ENCODE measurements at places on chromosomes 1 and 21.

DNA sequence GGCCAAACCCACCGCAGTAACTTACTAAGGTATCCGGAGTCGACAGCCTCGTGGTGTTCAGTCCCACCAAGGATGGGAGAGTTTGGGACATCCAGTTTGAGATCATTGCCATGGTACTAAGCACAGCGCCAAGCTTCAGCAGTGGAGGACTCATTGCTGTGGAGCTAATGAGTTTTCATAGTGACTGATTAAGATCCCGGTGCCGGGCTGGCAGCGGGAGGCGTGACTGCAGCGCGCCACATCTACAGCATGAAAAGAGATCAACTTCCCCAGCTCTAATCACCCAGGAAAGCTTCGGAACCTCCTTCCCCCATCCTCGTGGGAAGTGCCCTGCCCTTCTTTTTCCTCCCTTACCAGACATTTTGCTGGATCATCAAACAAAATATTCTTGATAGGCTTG lies 149.9 kb downstream of the OLFM3 start:
- DNase-seq = no peak

DNA sequence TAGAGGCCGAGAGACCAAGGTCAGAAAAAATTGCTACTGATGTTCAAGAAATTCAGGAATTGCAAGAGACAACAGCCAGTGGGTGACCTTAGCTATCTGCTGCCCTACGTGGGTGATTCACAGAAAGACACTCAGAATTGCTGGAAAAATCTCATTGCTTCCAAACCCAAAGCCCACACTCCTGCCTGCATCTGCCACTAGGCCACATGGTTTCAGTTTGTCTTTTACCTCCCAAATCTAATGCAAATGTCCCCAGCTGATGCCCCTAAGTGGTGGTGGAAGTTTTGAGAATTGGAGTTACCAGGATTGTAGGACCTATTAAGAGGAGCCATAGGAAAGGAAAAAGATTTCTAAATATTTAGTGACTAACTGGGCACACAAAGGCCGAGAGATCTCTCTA lies 341.5 kb upstream of the CHRM3 start:
- no peak for DNase-seq

DNA sequence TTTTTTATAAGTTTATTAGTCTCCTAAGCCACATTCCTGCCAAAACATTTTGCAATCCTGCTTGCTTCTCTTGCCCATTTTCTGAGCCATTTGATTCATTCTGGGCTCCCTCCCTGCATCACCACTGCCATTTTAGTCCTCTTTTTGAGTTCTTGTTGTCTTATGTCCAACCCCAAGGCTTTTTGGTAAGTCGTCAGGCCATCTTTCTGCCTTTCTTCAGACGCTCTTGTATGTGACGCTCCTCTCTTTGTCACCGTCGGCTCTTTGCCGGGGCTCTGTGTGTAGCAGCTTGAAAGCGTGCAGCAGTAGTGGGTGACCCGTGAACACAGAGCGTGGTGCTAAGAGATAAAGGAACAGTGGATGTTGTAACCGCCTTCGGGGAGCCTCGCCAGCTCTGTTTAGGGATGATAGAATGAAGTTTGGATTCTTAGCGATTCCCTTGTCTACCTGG lies 14.6 kb downstream of the HUNK start:
- no peak for DNase-seq

GRCh38 chr1:234529095-234529949 lies 50.3 kb upstream of the TARBP1 start:
- no peak for DNase-seq

DNA sequence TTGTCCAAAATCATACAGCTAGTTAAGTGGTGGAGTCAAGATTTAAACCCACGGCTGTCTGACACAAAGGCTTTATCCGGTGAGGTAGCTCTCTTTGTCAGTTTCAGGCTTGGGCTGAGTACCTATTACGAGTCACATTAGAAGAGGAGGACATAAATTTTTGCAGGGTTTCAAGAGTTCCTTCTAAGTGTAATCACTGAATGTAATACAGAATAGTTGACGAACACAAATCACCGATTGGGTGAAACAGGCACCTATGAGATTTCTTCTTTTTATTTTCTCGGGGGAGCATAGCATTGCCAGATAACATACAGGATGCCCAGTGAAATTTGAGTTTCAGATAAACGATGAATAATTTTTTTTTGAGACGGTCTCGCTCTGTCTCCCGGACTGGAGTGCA lies 847 bp downstream of the PSMD4 start:
- DNase-seq = no peak

DNA sequence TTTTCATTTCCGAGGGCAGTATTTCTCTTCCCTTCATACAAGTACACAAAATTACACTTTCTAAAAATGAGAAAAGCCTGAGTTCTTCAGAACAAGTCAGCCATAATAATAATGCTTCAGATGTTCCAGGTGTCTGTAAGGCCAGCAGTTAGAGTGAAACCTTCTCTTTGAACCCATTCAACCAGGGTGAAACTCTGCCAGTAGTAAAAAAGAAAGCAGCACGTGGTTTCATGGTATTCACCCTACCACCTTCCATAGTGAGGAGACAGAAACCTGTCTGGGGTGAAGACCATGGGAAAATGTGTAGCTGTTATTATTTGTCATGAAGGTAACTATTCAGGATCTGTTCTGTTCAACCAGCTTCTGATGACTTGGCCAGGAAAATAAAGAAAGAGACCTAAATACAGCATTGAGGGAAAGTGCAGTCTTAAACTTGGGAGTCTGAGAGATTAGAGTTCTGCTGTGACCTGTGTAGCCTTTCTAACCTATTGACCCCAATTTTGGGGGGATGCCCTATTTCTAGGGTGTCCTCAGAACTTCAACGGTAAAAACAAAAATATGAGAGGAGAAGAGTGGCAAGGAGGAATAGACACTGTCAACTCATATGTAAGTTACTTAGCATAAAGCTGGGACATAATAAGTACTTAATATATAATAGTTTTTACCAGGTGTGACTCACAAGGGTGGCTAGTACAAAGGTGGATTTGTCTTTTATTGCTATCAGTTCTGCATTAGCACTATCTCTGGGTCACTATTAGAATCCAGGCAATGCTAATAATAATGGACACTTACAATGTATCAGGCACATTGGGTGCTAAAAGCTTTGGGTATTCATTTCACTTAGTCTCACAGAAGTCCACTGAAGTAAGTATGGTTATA lies 70.0 kb upstream of the TNFSF4 start:
- DNase-seq = no peak

- no peak for DNase-seq
These were observed 17.0 kb downstream of the FAM151A start for GRCh38 chr1:54606096-54606989.

DNA sequence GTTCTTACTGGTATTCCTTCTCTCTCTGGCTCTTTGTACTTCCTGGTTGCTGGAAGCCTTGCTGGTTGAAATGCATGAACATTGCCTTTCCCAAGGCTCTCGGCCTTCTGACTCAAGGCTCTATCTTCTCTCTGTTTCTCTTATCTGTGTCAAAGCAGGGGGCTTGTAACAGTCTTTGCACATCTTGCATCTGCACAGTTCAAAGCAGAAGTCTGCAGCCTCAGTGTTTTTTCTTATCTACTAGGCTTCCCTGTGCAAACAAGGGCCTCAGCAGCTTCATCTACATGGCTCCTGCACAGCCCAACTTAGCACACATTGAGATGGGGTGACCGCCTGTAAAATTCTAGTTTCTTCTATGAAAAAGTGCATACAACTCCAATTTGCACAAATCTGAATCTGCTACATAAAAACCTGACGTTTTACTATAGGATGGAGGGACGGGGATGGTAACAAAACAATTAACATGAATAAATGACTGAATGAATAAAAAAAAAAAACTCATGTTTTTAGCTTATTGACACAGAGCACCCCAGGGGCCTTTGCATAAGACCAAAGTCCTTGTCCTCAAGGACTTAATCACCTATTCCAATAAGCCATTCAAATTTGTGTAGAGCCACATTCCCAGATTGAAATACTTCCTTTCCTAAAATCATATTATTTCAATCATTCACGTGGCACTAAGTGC lies 458.3 kb downstream of the LMO4 start:
- no peak for DNase-seq

- DNase-seq = no peak
These were observed 725.4 kb upstream of the RGS18 start for GRCh38 chr1:191432817-191433216.

- peak; percentile 63 for DNase-seq
These were observed at the start of gene F3 for GRCh38 chr1:94541246-94542087. F3 (minus strand) TSS chr1:94541759; CDS start chr1:94541636, 123 bp downstream.

DNA sequence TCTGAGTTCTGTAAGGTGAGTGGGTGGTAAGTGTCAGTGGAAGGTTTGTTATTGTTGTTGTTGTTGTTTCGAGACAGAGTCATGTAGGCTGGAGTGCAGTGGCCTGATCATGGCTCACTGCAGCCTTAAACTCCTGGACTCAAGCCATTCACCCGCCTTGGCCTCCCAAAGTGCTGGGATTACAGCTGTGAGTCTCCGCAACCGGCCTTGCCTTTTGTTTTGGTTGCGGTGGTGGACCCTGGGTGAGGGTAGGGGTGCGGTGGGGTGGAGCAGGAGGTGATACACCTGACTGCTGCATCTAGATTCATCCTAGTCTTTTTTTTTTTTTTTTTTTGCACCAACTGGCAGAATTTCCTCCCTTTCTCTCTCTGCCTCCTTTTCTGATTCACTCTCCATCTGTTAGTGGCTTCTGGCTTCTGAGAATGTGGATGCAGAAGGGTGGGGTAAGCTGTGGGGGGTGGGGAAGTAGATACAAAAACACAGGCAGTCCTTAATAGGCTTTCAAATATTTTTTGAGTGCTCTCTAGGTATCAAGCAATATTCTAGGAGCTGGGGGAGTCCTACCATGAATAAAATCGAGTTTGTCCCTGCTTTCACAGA lies 4.6 kb upstream of the GMEB1 start:
- no peak for DNase-seq

DNA sequence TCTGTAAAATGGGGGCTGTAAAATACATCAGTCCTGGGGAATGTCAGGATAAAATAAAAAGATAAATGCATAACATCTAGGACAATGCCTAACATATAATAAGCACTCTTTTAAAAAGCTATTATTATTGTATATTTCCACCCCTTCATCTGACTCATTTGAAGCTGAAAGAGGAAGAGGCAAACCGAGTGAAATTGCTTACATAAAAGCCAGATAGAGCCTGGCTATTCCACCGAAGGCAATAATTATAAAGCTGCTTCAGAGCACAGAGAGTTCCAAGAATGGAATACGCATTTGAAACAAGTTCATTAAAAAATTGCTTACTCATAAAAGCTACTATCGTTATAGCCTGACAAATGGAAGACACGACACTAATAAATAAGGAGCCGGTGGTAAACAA lies 186.1 kb upstream of the CAMK1G start:
- no peak for DNase-seq

DNA sequence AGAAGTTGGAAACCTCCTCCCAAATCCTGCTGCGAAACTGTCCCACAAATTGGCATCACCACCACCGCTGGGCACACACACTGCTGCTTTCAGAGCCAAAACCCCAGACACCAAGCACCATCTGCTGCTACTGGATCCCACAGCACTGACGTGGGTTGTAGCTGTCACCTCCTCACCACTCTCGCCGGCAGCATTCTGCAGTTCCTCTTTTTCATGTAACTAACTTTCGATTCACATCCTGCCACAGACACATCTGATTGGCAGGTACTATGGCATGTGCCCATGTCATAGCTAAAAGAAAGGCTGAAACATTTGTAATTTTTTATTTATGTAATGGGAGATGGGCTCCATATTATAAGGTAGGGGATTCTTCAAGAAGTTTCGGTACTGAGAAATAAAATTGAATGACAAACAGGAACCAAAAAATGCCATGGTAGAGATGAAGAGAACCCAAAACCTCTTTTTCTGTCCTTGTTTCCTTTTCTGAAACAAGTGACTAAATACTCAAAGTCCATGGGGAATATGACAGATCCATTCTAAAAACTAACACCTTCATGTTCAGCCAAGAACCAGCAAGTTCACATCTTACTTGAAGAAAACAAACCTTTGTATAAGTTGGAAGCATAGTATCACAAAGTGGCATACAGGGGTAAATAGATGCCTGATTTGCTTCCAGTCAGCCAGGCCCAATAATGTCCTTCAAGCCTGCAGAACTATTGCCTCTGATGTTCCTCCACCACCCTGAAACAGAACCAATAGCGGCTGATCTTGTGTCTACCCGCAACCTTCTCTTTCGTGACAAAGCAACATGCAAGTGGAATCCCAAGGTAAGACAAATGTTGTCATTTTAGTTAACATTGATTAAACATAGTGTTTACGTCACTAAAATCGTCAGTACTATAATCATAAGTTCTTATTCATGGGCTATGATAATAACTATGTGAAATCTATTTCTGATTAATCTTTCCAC lies 26.6 kb upstream of the RGS13 start:
- peak; percentile 10 for DNase-seq

- DNase-seq = no peak
These were observed 372.6 kb upstream of the LRRC7 start for GRCh38 chr1:69195136-69195535.

- no peak for DNase-seq
These were observed 21.8 kb upstream of the ERRFI1 start for GRCh38 chr1:8047686-8048445.

DNA sequence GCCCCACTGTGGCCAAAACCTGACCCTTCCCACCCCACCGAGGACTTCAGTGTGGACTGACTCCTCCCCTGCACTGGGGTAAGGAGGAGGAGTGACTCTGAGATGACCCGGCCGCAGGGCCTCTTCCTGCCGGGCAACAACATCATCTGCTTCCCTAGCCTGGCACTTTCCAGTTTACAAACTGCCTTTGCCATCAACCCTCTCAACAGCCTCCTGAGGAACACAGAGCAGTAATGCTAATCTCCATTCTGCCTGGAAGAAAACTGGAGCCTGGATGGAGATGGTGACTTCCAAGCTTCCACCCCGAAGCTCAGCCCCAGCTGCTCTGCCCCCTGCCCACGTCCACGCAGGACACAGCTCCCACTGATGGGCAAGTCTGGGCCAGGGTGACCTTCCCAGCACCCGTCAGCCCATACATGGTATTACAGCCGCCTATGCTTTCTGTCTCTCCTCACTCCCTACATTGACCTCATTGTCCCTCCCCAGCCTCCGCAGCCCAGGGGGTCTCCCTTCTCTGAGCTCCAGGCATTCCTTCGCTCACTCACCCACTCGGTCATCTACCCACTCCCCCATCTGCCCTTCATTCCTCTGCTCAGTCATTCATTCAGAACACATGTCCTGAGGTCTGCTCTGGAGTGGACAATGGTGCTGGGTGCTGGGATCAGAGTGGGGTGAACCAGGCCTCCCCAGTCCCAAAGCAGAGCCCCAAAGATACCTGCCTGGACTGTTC lies 34.2 kb downstream of the RAP1GAP start:
- DNase-seq = no peak

DNA sequence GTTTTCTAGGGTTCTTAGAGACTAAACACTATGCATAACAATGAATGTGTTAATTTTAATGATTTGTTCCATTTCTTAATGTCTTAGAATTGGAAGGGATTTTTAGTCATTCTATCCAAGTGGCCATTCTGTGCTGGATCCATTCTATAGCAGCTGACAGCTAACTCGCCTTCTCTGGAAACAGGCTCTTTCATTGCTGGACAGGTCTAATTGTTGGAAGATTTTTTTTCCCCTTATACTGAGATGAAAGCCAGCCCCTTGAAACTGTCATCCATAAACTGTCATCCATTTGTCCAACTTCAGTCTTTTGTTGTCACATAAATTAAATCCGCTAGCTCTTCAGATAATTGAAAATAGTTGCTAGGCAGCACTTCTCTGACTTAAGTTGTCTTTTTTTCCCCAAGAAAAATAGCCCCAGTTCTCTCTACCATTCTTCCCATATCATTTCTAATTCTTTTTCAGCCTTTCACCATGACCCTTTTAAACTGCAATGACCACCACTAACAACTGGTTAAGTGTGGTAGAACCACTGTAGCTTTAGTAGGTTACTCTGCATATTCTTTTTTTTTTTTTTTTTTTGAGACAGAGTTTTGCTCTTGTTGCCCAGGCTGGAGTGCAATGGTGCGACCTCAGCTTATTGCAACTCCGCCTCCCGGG lies 19.7 kb downstream of the AK4 start:
- no peak for DNase-seq

All from stimulated activated CD4-positive, alpha-beta T cell treated with anti-CD3 and anti-CD28 coated beads, Interleukin-2, amount 100 ng/mL, for 48 hours (primary cell).